ENCODE measurements at places on chromosomes 1 and 21. TPM values are rescaled to one million over a fixed set of nuclear protein-coding genes. Genes with fewer than 3 reads are reported as not detected.

DNA sequence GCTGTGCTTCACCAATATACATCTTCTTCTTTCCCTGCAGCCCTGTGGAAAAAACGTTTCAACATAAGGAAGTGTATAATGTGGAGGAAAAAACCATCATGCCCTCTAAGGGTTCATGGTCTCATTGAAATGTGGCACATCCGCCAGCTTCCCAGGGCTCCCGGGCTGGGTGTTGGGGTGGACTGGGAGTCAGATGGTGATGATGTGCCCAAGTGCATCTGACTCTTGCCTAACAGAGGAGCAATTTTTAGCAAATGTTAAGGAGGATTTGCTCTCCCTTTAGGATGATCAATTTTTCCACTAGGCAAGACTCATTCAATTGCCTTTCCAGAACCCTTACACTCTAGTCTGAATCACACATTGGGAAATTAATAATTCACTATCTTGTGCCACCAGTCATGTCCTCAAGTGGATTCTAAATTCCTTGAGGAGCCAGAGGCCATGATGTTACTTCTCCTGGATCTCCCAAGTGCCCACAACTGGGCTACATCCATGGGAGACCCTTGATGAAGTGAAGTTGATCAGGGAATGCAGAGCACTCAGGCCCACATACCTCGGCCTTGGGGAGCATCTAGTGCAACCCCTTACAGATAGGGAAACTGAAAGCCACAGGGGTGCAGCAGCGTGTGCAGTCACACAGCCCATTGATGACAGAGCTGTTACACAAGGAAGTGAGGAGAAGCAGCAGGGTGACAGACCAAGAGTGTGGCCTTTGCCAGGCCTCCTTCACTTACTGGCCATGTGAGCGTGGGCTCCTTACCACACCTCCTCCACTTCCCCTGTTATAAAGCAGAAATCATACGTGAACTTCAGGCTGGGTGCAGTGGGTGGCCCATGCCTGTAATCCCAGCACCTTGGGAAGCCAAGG is 100.0 kb upstream of the SLC44A3 start:
- no peak for DNase-seq

DNA sequence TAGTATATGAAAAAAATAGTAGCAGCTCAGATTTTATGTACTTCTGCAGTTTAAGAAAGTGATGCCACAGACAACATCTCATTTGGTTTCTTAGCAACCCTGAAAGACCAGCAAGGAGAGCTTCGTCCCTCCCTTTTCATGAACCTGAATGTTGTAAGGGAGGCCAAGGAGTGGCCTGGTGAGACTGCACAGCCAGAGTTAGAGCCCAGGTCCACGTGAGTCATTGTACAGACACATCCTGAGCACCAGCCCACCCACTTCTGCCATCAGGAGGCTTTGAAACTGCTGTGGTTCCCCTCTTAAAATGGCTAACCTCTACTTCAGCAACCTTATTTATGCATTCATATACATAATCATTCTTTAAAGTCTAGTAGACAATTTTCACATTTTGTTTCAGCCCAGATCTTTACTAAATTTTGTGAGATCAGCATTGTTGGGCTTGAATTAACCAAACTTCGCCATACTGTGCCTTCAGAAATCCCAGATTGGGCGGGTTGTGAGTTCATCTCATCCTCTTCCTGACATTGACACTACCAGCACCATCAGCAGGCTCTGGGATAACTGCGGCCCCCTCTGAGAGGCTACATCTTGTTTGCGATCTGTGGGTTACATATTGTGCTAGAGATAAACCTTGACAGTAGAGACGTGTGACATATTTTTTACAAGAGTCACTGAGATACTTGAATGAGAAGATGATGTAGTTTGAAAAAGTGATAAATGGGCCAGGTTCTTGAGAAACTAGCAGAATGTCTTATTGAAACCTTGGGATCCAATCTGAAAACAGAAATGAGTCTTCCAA is 106.7 kb downstream of the CAMTA1 start:
- no peak for DNase-seq

GRCh38 chr1:202968895-202969295 is 1.8 kb upstream of the CYB5R1 start:
- DNase-seq = no peak

- DNase-seq = no peak
These were observed 61.7 kb upstream of the ANGPTL1 start for GRCh38 chr1:178932552-178932906.

GRCh38 chr1:224106568-224107281 is 7.2 kb upstream of the FBXO28 start:
- no peak for DNase-seq

- no peak for DNase-seq
These were observed 62.3 kb downstream of the GPR137B start for GRCh38 chr1:236204656-236205055.

GRCh38 chr21:41846033-41846317 is 33.2 kb downstream of the PRDM15 start:
- no peak for DNase-seq

DNA sequence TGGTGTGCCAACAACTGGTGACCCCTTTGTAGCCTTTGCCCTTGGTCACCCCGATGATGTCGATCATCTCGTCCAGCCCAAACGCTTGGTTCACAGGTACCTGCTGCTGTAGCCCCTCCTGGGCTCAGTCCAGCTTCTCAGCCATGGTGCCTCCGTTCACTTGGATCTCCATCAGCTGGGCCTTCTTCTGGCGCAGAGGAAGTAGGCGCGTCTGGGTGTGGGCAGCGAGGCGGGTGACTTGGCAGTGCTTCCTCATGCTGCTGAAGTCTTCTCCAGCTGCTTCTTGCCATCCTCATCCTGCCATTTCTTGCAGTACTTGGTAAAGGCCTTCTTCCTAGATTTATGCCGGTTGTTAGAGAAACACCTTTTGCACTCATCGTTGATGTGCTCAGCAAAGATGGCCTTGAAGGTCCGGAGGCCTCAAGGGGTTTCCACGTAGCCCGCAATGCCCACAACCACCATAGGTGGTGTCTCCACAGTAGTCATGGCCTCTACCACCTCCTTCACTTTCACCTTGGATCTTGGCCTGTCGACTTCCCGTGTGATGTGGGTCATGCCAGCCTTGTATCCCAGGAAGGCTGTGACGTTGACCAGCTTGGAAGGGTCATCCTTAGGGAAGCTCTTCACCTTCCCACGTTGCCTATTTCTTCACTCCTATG is 13.0 kb downstream of the DOP1B start:
- DNase-seq = peak; percentile 46

- peak; percentile 72 for DNase-seq
These were observed 39.8 kb upstream of the LRP8 start for GRCh38 chr1:53367503-53368313.

- DNase-seq = no peak
These were observed 363.4 kb downstream of the PDE4B start for GRCh38 chr1:66156144-66156543.

DNA sequence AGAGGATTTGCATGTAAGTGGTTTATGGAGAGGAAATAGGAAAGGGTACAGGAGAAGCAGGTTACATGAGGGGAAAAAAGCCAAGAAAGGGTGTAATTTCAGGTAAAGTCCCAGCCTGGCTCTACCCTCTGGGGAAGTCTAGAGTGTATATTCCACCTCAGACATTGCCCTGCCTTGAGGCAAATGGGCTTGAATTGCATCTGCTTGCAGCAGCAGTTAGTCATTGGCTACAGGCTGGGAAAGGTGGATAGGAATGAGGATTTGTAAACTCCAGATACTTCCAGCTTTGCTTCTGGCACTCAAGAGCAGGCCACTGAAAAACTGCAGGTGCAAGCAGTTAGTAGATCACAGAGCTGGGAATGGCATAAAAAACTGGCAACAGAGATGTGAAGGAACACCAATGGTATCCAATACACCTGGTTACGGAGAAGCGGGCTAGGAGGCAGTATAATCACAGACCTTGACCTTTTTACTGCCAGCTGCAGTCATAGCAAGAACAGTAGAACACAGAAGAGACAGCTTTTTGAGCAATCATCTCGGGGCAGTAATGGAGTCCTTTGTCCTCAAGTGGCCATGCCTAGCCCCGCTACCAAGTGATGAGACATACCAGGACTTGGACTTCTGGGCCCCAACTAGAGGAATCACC is 226.9 kb upstream of the NRIP1 start:
- DNase-seq = no peak

- no peak for DNase-seq
These were observed 11.7 kb downstream of the LRIF1 start for GRCh38 chr1:110952031-110952430.

GRCh38 chr1:157274698-157275534 is 136.7 kb upstream of the ETV3 start:
- no peak for DNase-seq

- DNase-seq = no peak
These were observed 94.9 kb downstream of the MRPL37 start for GRCh38 chr1:54294887-54295286.

DNA sequence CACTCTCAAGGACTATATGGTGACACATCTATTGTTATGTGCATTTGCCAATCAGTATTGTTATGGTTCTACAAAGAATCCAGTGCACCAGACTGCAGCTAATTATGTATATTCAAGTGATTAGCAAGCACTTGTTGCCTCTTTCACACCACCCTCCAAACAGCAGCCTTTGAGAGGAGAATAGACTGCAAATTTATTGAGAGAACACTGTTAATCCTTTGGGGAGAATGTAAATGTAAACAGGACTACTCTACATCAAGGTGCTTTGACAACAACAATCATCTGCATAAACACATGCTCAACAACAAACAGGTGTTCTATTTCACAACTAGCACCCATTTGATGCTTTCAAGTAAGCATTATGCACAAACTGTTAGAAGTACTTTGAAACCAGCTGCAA is 117.4 kb downstream of the AKT3 start:
- DNase-seq = no peak

- no peak for DNase-seq
These were observed 252.1 kb upstream of the SGIP1 start for GRCh38 chr1:66281808-66282207.

The OR2T33 gene
- not detected for total RNA-seq

The CD247 gene
- total RNA-seq = not detected

The PLA2G5 gene
- not detected for total RNA-seq

The CGN gene
- 0.95 TPM for total RNA-seq

The IVL gene
- total RNA-seq = not detected
